ENCODE measurements at places on chromosomes 13 and 19.

- H3K4me1 ChIP-seq: peaks cover 5% of the 10 kb centered on the region
- DNase-seq: peak; percentile 58
- H3K27ac ChIP-seq: no peak overlapping the region
- H3K4me3 ChIP-seq: no peak overlapping the region
- H3K27me3 ChIP-seq: no peaks in the 10 kb centered on the region
These were observed 2.2 kb downstream of the TJP3 start for GRCh38 chr19:3710265-3710812.

- DNase-seq: peak; percentile 56
- no peaks in the 10 kb centered on the region for H3K27me3 ChIP-seq
- H3K4me1 ChIP-seq: peaks cover 7% of the 10 kb centered on the region
- no peak overlapping the region for H3K27ac ChIP-seq
- no peaks in the 10 kb centered on the region for H3K36me3 ChIP-seq
These were observed 135.2 kb downstream of the TSHZ3 start for GRCh38 chr19:31214086-31214485.

GRCh38 chr13:65638572-65639168, 1591.5 kb downstream of the PCDH9 start:
- DNase-seq: no peak
- no peak overlapping the region for H3K27ac ChIP-seq
- H3K4me3 ChIP-seq: no peak overlapping the region
- H3K36me3 ChIP-seq: no peaks in the 10 kb centered on the region
- H3K4me1 ChIP-seq: no peaks in the 10 kb centered on the region

- peak overlapping the region; percentile 18 for H3K4me3 ChIP-seq
- H3K36me3 ChIP-seq: no peaks in the 10 kb centered on the region
- H3K4me1 ChIP-seq: peaks cover 30% of the 10 kb centered on the region
These were observed 237.4 kb downstream of the RGCC start for GRCh38 chr13:41694545-41695301.

DNA sequence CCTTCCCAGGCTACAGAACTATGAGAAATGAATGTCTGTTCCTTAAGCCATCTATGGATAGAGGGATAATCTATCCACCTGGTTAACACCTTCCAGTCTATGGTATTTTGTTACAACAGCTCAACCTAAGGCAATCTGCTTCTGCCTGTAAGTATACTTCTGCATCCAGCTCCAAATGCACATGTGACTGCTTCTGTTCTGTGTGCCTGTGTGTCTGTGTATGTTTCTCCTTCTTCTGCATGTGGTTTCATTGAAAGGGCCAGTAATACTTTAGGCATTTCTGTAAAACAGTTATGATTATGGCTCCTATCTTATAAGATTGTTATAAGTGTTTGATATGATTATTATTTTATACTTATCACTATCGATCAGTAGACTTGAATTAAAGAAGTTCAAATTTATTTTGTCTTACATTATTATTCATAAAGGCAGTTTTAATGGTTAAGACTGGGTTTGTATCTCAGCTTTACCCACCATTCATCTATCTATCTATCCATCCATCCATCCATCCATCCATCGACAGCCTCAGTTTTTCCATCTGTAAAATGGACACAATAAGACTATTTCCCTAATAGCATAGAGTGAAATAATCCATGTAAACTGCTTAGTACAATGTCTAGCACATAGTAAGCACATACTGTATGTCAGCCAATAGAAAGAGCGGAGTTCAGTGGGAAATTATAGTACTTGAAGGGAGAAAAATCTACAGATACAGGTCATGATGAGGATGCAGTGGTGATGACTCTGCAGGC, 37.5 kb upstream of the TM9SF2 start:
- no peaks in the 10 kb centered on the region for H3K4me1 ChIP-seq
- H3K27ac ChIP-seq: no peak overlapping the region
- no peak for DNase-seq
- no peaks in the 10 kb centered on the region for H3K27me3 ChIP-seq
- H3K36me3 ChIP-seq: no peaks in the 10 kb centered on the region
- no peak overlapping the region for H3K4me3 ChIP-seq

- H3K27ac ChIP-seq: no peak overlapping the region
- no peaks in the 10 kb centered on the region for H3K27me3 ChIP-seq
- no peaks in the 10 kb centered on the region for H3K36me3 ChIP-seq
- H3K4me1 ChIP-seq: peaks cover 23% of the 10 kb centered on the region
- H3K4me3 ChIP-seq: no peak overlapping the region
These were observed 4.1 kb downstream of the ZNF805 start for GRCh38 chr19:57244513-57244912.

DNA sequence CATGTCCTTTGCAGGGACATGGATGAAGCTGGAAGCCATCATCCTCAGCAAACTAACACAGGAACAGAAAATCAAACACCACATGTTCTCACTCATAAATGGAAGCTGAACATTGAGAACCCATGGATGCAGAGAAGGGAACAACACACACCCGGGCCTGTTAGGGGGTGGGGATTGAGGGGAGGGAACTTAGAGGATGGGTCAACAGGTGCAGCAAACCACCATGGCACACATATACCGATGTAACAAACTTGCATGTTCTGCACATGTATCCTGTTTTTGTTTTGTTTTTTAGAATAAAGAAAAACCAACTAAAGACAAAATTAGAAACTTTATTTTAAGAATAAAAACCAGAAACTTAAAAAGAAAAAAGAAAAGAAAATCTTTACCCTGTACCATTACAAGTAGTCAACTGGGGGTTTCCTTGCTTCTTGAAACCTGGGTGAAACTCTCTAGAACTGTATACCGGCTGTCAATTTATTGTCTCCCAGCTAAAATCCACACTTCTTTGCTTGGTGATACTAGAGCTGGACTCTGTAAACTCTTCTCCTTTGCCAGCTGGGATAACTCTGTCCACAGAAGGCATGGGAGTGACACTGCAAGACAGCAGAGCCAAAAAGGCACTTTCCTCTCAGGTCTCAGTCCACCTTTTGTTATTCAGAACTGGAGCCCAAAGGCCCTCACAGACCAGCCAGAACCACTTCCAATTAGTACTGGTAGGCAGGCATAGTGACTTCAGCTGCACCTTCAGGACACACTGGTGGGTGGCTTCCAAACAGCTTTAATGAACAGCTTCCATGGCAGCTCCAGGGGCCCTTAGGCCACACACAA, 9.0 kb downstream of the MICU2 start:
- no peak overlapping the region for H3K4me3 ChIP-seq
- DNase-seq: no peak
- no peaks in the 10 kb centered on the region for H3K27me3 ChIP-seq
- no peak overlapping the region for H3K27ac ChIP-seq
- peaks cover 11% of the 10 kb centered on the region for H3K4me1 ChIP-seq

GRCh38 chr13:98483601-98484288, 93.2 kb downstream of the STK24 start:
- peak overlapping the region; percentile 88 for H3K27ac ChIP-seq
- H3K36me3 ChIP-seq: no peaks in the 10 kb centered on the region
- H3K4me1 ChIP-seq: peaks cover 83% of the 10 kb centered on the region
- H3K27me3 ChIP-seq: no peaks in the 10 kb centered on the region

DNA sequence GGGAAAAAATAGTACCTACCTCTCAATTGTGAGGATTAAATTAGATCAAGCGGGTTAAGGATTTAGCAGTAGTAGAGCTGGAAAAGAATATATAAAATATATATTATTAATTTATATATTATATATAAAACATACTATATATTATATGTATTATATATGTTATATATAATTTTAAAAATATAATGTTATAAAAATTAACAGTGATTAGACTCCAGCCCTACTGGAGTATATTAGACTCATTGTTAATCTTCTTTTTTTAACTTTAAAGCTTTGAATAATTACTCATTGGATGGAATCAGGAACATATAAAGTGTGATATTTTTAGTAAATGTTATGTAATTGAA, 380 bp upstream of the MRPL54 start:
- H3K27ac ChIP-seq: peak overlapping the region; percentile 98
- peak overlapping the region; percentile 97 for H3K4me3 ChIP-seq
- no peaks in the 10 kb centered on the region for H3K27me3 ChIP-seq
- H3K4me1 ChIP-seq: peaks cover 21% of the 10 kb centered on the region

- no peaks in the 10 kb centered on the region for H3K4me1 ChIP-seq
- no peak overlapping the region for H3K4me3 ChIP-seq
- H3K36me3 ChIP-seq: no peaks in the 10 kb centered on the region
These were observed 16.2 kb downstream of the UNC13A start for GRCh38 chr19:17671906-17672305.

DNA sequence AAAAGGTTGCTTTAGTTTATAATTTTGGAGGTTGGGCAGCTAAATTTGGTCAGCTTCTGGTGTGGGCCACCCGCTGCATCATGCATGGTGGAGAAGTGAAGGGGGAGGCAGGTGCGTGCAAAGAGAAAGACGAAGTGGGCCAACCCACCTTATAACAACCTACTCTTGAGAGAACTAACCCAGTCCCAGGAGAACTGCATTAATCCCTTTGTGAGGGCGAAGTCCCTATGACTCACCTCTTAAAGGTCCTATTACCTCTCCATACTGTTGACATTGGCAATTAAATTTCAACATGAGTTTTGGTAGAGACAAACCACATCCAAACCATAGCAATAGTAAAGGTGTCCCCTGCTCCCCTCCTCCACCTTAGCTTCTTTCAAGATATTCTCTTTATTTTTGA, 7.7 kb upstream of the FGF9 start:
- no peak overlapping the region for H3K27ac ChIP-seq
- no peaks in the 10 kb centered on the region for H3K36me3 ChIP-seq
- H3K27me3 ChIP-seq: no peaks in the 10 kb centered on the region
- DNase-seq: no peak
- no peaks in the 10 kb centered on the region for H3K4me1 ChIP-seq

DNA sequence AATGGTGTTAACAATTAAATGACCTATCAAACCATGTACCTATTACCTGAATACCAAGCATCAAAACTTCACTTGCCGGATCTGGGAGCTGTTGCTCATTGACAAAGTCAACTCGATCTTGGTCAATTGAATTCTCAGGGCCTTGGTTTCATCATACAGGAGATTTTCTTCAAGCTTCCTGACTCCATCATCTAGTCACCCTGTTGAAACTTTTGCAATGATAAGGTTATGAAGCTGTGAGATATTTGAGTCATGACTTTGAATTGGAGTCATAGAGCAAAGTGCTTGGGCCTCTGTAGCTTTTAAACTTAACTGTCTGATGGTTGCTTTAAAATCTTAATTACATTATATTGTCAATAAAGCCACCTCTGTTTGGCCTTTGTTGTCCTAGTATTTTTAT, 260.9 kb downstream of the COG6 start:
- no peak overlapping the region for H3K4me3 ChIP-seq
- no peaks in the 10 kb centered on the region for H3K36me3 ChIP-seq
- no peak overlapping the region for H3K27ac ChIP-seq

GRCh38 chr13:34114581-34114980, 296.6 kb downstream of the RFC3 start:
- no peaks in the 10 kb centered on the region for H3K27me3 ChIP-seq
- H3K4me3 ChIP-seq: no peak overlapping the region
- no peak overlapping the region for H3K27ac ChIP-seq
- DNase-seq: no peak
- H3K4me1 ChIP-seq: no peaks in the 10 kb centered on the region

DNA sequence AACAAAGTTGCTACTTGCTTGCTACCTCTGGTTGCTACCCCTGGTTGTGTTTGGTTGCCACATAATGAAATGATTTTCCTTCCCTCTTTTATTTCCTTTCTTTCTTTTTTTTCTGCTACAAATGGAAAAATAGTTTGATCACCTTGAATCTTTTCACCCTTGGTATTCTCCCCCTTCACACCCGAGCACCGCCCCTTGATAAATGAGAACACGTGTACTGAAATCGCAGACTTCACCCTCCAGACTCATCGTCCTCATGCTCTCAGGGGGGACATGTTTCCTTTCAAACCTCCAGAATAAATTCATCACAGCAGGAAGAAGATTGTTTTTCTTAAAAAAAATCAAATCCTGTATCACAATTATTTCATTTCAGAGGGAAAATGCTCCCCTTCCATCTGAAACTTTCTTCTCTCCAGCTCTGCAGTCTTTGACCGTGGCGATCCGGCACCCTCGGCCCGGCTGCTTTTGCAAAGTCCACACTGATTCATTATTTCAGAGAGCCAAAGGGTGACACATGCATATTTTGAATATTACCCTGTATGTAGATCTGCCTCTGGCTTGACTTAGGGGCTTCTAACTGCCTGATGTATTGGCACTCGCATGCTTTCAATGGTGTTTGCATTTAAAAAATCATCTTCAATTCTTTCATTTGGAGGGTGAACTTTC, 222.6 kb upstream of the MAB21L1 start:
- no peaks in the 10 kb centered on the region for H3K36me3 ChIP-seq
- no peaks in the 10 kb centered on the region for H3K27me3 ChIP-seq

DNA sequence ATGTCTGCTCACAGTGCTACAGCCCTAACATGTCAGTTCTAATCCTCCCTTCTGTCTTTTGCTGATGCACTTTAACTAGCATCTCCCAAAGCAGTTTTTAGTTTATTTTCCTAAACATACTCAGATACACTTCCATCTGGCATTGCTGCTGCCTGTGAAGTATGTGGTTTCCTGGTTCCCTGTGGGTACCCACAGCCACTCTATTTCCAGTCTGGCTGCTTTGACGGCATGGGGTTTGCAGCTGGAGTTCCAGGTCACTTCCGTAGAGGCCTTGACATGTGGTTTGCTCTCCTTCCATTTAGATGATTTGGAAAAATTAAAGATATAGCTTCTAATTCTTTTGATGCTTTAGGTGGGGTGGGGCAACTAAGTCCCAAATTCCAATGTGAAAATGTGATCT, 375.5 kb downstream of the PCDH20 start:
- no peak for DNase-seq
- H3K27ac ChIP-seq: no peak overlapping the region
- H3K36me3 ChIP-seq: no peaks in the 10 kb centered on the region
- H3K4me1 ChIP-seq: no peaks in the 10 kb centered on the region
- H3K4me3 ChIP-seq: no peak overlapping the region

DNA sequence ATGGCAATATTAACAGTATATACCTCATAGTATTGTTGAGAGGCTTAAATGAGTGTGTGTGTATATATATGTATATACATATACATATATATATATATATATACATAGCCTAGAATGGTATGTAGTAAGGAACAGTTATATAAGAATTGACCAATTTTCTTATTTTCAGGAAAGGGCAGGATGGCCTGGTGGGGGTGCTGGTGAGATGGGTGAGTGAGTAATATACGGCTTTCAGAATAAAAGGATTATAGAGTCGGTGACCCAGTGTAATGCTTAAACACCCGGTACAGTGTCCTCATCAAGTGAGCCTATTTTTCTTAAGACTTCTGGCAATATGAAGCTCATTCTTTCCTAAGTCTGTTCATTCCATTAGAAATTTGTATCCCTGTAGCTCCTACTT, 11.7 kb upstream of the FAM216B start:
- no peak overlapping the region for H3K27ac ChIP-seq
- no peaks in the 10 kb centered on the region for H3K4me1 ChIP-seq
- H3K36me3 ChIP-seq: no peaks in the 10 kb centered on the region

DNA sequence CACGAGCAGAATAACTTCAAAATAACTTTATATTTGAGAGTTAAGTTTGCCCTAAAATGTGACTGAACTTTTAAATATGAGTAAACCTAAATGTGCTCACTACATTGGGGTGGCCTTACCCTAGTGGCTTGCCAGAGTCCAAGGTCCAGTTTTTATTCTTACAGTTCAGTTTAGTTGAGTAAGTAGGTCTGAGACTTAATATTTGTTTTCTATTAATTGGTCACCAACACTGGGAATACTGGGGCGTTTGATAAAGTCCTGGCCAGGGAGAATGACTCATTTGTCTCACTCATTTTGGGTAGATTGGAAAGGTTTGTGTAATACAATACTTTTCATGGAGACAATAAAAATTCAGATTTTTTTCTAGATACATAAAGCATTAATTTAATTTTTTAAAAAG, 127.8 kb upstream of the SPATA13 start:
- H3K4me1 ChIP-seq: peaks cover 3% of the 10 kb centered on the region
- no peaks in the 10 kb centered on the region for H3K36me3 ChIP-seq
- no peaks in the 10 kb centered on the region for H3K27me3 ChIP-seq
- no peak overlapping the region for H3K4me3 ChIP-seq
- H3K27ac ChIP-seq: no peak overlapping the region

GRCh38 chr13:53064731-53065130, 36.1 kb downstream of the OLFM4 start:
- H3K27ac ChIP-seq: no peak overlapping the region
